ENCODE measurements at places on chromosomes 5 and 9.

GRCh38 chr5:60668686-60669304 lies 31.2 kb downstream of the DEPDC1B start:
- DNase-seq: peak; percentile 12

DNA sequence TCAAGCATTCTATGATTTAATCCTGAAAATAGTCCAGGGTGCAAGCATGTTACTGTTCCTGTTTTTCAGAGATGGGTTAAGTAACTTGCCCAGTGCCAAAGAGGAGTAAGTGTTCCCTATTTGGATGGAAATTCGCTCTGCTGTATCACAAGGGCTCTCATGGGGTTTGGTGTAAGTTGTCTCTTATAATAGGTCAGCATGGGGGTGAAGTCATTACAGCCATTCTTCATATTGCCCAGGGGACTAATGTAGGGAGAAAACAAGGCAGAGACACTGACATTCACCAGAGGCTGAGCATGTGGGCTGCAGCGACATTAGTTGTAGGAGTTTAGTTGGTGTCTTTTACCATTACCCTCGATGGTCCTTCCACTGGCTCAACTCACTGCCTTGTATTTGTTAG lies 142.1 kb upstream of the GLRA1 start:
- DNase-seq: no peak

GRCh38 chr5:145499483-145499882 lies 335.7 kb downstream of the PRELID2 start:
- no peak for DNase-seq

- peak; percentile 75 for DNase-seq
Measured at GRCh38 chr9:21994556-21995005, at the start of gene CDKN2B-AS1. CDKN2B-AS1 (plus strand) TSS chr9:21994791.

DNA sequence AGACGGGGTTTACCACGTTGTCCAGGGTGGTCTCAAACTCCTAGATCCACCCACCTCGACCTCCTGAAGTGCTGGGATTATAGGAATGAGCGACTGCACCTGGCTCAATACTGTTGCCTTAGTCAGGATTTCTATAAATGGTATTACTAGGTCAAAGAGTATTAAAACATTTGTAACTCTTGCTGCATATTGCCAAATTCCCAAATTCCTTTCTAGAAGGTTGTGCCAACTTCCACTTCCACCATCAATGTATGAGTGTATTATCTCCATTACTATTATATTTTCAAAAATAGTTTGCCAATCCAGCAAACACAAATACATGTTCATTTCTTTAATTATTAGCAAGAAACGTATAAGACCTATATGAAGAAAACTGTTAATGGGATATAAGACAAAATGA lies 10.6 kb downstream of the PTGR1 start:
- no peak for DNase-seq

DNA sequence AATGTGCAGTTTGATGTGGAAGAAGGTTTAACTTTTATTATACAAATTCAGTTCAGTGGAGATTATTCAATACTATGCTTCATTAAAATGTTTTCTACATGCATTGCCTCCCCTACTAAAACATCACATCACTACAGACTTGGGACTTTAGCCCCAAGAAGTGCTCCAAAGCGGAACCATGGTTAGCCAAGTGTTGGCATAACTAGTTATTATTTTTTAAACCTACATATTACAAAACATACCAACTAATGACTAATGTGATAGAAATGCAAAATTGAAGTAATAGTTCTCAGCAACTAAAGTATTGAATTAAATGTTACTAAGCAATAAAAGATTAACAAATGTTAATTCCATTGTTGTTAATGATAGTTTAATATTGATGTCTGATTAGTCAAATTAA lies 74.5 kb downstream of the XRCC4 start:
- DNase-seq: no peak

DNA sequence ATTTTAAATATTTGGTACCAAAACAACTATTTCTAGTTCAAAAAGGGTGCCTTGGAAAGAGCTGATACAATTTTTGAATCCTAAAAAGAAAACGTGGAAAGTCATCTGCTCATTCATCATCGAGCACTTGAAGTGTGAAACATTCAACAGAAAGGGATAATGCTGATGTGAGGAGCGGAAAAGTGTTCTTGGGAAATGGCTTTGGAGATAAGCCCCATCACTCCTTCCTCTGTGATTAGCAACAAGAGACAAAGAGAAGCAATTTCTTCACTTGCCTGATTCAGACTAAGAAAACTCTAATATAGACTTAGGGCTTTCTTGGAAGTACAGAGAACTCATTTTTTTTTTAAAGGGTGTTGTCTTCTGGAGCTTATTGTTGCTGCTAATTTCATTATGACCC lies 74.9 kb downstream of the C9orf152 start:
- no peak for DNase-seq

GRCh38 chr5:164302533-164303235 lies 797.3 kb downstream of the MAT2B start:
- DNase-seq: peak; percentile 76

DNA sequence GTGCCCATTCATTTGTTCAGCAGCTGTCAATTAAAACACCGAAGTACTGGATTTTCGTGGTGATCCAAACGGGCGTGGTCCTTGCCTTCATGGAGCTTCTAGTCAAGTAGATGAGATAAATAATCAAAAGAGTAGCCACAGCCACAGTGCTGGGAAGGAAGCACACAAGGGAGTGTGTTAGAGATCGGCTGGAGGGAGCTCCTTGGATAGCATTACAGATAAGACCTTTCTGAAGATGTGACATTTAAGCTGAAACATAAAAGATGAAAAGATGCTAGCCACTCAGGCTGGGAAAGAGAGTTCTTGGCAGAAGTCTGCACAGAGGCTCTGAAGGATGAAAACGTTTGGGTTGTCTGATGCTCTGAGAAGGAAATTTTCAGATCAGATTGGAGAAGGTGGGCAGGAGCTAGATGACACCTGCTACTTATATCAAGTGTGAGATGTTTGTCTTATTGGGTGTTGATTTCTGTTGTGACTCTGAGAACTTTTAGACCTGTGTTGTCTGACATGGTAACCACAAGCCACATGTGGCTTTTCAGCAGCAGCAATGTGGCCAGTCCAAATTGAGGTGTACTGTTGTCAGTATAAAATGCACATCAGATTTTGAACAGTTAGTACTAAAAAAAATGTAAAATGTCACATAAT lies 123.9 kb downstream of the TLE4 start:
- no peak for DNase-seq

DNA sequence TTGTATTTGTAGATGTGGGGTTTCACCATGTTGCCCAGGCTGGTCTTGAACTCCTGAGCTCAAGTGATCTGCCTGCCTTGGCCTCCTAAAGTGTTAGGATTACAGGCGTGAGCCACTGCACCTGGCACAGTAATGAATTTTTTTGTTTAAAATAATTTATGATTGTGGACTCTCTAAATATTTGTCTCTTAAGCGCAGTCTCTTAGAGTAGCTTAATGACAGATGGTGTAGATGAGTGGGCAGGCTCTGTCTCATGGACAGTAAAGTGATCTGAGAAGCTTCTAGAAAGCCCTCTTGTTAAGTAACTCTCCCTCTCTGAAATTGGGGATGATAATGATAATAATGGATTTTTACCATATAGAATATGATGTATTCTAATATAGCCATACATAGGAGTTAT lies 47.5 kb upstream of the KIAA1958 start:
- DNase-seq: no peak

DNA sequence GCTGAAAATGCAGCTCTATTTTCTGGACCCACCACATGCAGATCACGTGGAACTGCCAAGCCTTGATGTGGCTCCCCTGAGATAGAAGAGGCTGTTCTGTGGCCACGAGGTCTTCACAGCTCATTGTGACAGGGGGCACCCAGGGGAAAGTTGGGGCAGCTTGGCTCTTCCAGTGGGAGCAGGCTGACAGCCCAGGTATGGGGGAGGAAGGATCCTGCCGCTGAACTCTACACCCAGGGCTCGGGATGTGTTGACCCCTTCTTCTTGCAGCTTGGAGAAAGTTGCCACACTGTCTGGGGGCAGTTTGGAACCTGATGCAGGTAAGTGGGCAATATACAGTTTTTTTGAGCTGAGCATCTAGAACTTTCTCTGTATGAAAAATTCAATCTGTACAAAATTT lies 133.6 kb upstream of the PITX1 start:
- DNase-seq: no peak

GRCh38 chr5:168683247-168683926 lies 104.2 kb upstream of the PANK3 start:
- DNase-seq: no peak

- no peak for DNase-seq
Measured at GRCh38 chr5:106675687-106676086, 995.0 kb downstream of the EFNA5 start.

GRCh38 chr9:108953983-108954574 lies 19.9 kb downstream of the ABITRAM start:
- peak; percentile 51 for DNase-seq

GRCh38 chr5:25091921-25092320 lies 447.1 kb upstream of the CDH10 start:
- peak; percentile 43 for DNase-seq

DNA sequence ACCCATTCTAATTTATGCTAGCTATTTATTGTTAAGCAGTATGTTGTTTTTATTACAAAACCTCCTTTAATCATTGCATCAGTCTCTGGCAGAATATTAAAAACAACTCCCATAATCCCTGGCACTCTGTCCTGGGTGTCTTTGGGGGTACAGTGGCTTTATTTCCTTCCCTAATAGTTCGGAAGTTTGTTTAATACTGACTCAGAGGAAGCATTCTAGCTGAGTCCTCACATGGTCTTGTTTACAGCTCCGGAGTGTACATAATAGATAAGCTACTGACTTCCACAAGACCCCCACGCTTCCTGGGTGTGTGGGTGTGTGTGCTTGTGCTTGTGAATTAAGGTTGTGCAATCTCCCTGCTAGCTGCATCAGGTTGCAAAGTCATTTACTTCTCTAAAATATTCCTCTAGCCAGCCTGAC lies 149.8 kb upstream of the CDKN2B start:
- DNase-seq: peak; percentile 81

- DNase-seq: no peak
Measured at GRCh38 chr9:74321396-74321795, 175.7 kb upstream of the RORB start.

DNA sequence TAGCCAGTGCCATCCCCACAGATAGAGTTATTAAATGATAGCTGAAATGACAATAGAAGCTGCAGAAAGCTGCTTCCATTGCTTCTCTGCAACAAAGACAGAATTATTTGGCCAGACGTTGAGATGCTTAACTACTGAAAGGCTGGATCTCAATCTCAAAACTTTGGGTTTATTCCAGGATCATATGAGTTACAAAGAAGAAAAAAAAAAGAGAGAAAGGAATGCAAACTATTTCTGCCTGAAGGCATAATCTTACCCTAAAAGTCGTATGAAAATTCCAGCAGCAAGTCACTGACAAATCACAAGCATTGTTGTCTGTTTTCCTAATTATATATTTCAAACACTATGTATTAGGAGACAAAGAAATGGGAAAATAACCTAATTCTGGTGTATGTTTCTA lies 12.8 kb upstream of the TYRP1 start:
- peak; percentile 60 for DNase-seq

- peak; percentile 86 for DNase-seq
Measured at GRCh38 chr5:37776826-37777225, 63.0 kb downstream of the GDNF start.

- no peak for DNase-seq
Measured at GRCh38 chr9:19947996-19948395, 159.2 kb upstream of the SLC24A2 start.

DNA sequence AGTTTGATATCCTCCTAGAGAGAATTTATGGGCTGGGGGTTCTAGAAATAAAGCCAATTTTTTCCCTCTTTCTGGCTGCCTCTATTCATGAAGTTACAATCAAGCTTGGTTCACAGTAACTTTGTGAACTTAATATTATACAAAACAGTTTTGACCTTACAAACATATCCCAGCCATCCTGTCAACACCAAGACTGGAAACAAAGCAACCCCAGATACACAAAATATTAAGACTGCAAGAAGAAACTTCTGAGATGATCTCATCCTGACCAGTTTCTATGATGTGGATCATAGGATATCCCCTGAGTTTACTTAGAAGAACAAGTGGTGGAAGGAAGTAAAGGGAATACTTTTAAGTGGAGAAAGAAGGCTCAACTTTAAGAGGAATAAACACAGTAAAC lies 28.3 kb upstream of the CER1 start:
- DNase-seq: no peak

DNA sequence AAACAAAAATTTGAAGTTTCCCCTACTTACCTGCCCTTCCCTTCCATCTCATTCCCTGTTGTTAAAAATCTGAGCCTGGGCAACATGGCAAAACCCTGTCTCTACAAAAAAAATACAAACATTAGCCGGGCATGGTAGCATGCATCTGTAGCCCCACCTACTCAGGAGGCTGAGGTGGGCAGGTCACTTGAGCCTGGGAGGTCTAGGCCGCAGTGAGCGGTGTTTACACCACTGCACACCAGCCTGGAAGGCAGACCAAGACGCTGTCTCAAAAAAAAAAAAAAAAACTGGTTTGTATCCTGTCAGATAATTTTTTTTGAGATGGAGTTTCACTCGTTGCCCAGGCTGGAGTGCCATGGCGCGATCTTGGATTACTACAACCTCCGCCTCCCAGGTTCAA lies 16.3 kb upstream of the REEP5 start:
- DNase-seq: no peak

DNA sequence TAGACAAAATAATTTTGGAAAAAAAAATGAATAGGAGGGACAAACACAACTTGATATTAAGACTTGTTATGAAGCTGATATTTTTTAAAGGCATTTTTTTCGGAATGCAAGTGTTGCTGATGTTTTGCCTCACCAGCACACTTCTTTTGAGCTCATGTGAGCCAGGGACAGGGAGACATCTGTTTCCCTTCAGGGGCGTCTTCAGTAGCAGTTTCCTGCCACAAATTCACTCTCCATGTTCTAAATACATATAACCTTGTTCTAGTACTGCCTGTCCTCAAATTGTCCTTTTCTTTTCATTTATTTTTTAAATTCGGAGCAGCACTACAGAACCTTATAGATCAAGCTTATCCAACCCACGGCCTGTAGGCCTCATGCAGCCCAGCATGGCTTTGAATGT lies 316.0 kb upstream of the PAPPA start:
- no peak for DNase-seq

DNA sequence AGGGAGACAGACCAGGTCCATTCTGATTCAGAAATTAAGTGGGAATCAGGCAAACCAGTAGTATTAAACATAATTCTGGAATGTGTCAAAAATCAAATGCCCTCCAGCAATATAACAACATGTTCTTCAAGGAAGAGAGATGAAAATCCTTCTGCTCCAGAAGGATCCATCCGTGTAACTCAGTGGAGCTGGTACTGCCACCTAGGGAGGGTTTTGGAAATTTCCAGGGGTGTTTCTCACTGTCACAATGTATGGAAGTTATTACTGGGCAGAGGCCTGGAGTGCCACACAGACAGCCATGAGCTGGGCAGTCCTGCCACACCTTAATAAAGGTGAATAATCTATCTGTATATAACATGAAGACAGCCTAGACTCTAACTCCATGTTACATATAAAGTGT lies 87.5 kb downstream of the TTLL11 start:
- DNase-seq: no peak

- DNase-seq: no peak
Measured at GRCh38 chr5:125775896-125776295, 647.3 kb upstream of the GRAMD2B start.

DNA sequence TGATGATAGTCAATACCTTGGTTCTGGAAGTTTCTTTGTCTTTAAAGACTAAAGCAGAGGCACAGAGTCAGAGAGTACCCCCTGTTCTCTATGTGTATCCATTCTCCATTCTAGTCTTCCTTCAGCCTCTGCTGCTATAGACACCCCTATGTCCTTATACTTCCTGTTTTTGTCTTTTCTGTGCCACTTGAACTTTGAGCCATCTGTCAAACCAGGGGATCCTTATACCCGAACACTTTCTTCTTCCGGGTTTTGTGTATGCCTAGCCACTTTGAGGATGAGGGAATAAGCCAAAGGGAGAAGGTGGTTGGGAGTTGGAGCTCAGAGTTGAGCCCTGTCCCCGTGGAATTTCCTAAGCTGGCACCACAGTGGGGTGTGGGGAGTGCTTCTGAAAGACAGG lies 61.1 kb upstream of the IL6ST start:
- DNase-seq: no peak
